ENCODE measurements at places on chromosomes 11 and 22. TPM values are rescaled to one million over a fixed set of nuclear protein-coding genes. Genes with fewer than 3 reads are reported as not detected.

DNA sequence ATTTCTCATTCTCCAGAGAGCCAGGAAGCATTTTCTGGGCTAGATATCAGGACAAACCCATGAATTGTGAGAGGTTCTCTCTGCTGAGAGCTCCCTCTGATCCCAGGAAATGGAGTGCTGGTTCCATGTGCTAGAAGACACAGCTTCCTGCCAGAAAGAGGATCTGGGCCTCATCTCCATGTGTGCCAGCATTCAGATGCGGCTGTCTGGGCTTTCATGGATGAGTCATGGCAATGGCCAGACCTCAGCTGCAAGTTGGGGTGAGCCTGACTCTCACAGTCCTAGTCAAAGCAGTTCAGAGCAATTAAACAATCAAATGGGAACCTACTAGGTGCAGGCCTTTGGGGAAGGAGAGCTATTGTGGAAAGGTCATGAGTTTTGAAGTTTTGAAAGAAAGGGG, 82.3 kb upstream of the EED start:
- no peak for DNase-seq
- H3K4me1 ChIP-seq = peaks cover 22% of the 10 kb centered on the region
- H3K4me3 ChIP-seq = no peak overlapping the region
- no peaks in the 10 kb centered on the region for H3K36me3 ChIP-seq
- H3K27ac ChIP-seq = no peak overlapping the region
- H3K27me3 ChIP-seq = no peaks in the 10 kb centered on the region

- no peaks in the 10 kb centered on the region for H3K4me1 ChIP-seq
- no peak overlapping the region for H3K4me3 ChIP-seq
Measured at GRCh38 chr11:112812729-112813128, 148.5 kb upstream of the NCAM1 start.

GRCh38 chr22:19085233-19085718, 36.9 kb downstream of the DGCR2 start:
- no peak for DNase-seq
- H3K4me3 ChIP-seq = no peak overlapping the region
- peaks cover 2% of the 10 kb centered on the region for H3K36me3 ChIP-seq
- no peaks in the 10 kb centered on the region for H3K27me3 ChIP-seq

GRCh38 chr11:84795698-84796097, 831.4 kb downstream of the DLG2 start:
- no peak overlapping the region for H3K4me3 ChIP-seq
- no peak for DNase-seq
- H3K36me3 ChIP-seq = no peaks in the 10 kb centered on the region
- H3K27ac ChIP-seq = no peak overlapping the region
- H3K4me1 ChIP-seq = no peaks in the 10 kb centered on the region

GRCh38 chr11:61691380-61692156, 11.4 kb downstream of the DAGLA start:
- no peak overlapping the region for H3K27ac ChIP-seq
- no peak overlapping the region for H3K4me3 ChIP-seq
- no peaks in the 10 kb centered on the region for H3K36me3 ChIP-seq
- no peak for DNase-seq
- H3K27me3 ChIP-seq = peaks cover 2% of the 10 kb centered on the region

DNA sequence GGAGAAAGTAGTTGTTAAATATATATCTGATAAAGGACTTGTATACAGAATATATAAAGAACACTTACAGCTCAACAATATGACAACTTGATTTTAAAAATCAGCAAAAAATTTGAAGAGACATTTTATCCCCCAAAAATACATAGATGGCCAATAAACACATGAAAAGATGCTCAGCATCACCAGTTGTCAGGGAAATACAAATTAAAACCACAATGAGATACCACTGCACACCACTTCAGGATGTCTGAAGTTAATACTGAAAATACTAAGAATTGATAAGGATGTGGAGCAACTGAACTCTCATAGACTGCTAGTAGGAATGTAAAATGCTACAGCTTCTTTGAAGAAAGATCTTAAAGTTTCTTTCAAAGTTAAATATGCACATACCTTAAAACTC, 49.2 kb downstream of the KREMEN1 start:
- no peak for DNase-seq
- no peak overlapping the region for H3K4me3 ChIP-seq

DNA sequence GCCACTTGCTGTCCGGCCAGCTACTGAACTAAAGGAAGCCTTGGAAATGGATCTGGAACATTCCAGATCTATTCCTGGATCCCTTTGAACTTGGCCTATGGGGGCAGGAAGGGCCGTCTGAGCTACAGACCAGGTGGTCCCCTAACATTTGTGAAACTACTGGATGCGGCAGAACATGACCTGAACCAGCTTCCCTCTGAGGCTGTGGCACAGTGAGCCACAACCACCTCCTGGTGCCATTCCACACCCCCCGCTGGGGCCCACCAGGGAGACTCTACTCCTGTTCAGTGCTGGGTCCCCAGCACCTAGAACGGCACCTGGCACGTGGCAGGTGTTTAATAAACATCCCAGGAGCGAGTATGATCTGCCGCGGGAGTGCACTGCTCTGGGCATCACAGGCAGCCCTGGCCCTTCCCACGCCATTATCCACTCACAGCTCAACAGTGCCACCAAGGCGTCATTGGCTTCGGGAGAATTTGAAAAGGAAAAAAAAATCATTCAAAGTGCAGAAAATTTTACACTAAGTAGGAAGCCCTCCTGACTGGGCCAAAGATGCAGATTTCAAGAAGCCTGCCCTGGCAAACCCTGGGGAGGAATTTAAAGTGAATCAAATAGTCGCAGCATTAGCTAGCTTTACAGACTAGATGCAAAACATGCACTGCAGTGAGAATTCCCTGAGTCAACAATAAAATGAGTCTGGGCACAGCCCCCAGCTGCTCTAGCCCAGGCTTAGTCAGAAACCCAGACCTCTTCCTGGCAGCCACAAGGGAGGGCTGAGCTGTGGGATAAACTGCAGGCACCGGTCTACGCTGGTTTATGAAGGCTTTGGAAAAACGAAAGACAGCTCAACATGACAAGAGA, 14.3 kb upstream of the EFCAB6 start:
- H3K4me3 ChIP-seq = no peak overlapping the region
- H3K36me3 ChIP-seq = no peaks in the 10 kb centered on the region
- no peak for DNase-seq

- no peak overlapping the region for H3K27ac ChIP-seq
- H3K4me3 ChIP-seq = no peak overlapping the region
- H3K4me1 ChIP-seq = no peaks in the 10 kb centered on the region
Measured at GRCh38 chr22:48666620-48667019, 1161.1 kb downstream of the BRD1 start.

DNA sequence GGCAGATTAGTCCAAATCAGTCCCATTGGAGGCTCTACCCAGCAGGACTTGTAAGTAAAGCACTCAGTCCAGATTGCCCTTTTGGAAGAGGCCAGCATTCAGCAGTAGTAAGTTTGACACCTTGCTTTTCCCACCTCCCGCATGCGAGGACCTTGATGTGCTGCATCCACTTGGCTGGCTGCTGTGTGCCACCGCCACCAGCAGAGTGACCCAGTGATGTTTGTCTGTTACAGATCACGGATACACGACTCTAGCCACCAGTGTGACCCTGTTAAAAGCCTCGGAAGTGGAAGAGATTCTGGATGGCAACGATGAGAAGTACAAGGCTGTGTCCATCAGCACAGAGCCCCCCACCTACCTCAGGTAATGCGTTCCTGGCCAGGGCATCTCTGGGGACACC, 6.6 kb downstream of the SMARCB1 start:
- H3K36me3 ChIP-seq = peaks cover 27% of the 10 kb centered on the region
- no peak for DNase-seq
- no peak overlapping the region for H3K4me3 ChIP-seq

DNA sequence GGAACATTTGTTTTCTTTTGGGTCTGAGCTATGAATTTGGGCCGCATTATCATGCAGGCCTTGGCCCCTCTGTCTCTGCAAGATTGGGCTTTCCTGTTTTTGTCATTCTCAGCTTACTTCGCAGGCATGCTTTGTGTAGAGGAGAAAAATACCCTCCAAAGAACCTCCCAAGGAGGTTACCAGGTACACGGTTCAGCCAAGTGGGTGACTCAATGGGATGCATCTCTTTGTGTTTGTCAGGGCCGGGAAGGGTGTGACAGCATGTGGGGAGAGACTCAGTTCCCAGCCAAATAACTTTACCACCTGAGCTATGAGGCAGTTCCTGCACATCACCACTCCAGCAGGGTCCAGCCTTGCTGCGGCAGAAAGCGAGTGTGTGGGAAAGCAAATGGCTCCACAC, 47.8 kb upstream of the CLDN5 start:
- no peaks in the 10 kb centered on the region for H3K27me3 ChIP-seq
- H3K4me1 ChIP-seq = peaks cover 5% of the 10 kb centered on the region
- H3K36me3 ChIP-seq = no peaks in the 10 kb centered on the region
- no peak for DNase-seq
- H3K27ac ChIP-seq = no peak overlapping the region
- no peak overlapping the region for H3K4me3 ChIP-seq

- H3K27me3 ChIP-seq = no peaks in the 10 kb centered on the region
- H3K4me1 ChIP-seq = no peaks in the 10 kb centered on the region
- H3K4me3 ChIP-seq = no peak overlapping the region
- no peak for DNase-seq
- H3K36me3 ChIP-seq = peaks cover 2% of the 10 kb centered on the region
Measured at GRCh38 chr22:45344334-45344733, 34.6 kb downstream of the FAM118A start.

- no peaks in the 10 kb centered on the region for H3K36me3 ChIP-seq
- no peaks in the 10 kb centered on the region for H3K27me3 ChIP-seq
- no peak overlapping the region for H3K4me3 ChIP-seq
- peaks cover 8% of the 10 kb centered on the region for H3K4me1 ChIP-seq
- no peak overlapping the region for H3K27ac ChIP-seq
Measured at GRCh38 chr11:47609675-47610074, 15.5 kb upstream of the C1QTNF4 start.

DNA sequence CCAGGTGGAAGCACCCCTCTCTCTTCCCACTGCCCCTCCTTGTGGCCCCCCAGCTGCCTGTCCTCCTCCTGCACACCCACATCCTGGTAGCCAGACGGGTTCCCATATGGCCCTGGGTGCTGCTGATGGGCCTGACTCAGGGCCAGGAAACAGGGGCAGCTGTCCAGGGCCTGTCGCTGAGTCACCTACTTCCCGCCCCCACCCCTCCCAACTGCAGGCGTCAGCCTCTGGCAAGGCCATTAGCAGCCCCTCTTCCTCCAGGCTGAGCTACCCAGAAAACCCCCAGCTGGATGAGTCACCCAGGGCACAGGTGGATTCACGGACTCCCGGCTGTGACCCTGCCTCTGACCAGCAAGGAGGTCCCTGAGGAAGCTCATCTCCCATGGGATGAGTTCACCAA, 6.9 kb upstream of the GAL start:
- no peak overlapping the region for H3K27ac ChIP-seq
- H3K4me1 ChIP-seq = no peaks in the 10 kb centered on the region
- H3K4me3 ChIP-seq = no peak overlapping the region

Gene IGF2
- 0.35 TPM for total RNA-seq

DNA sequence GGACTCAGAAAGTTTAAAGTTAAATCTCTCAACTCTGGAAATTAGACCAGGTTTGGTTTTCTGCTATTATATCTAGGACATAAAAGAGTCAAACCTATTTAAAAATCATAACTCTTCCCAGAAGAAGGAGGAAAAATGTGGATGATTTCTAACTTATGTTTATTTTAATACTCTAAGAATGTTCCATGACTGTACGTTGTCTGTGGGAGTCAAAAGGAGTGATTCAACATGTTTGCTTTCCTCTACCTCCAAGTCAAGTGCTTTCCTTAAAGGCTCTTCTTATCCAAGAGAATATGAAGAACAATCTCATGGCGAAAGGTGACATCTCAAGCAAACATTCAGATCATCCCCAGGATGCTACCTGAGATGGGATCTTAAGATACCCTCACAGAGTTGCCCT, 21.6 kb downstream of the OR51E1 start:
- no peak overlapping the region for H3K4me3 ChIP-seq
- H3K27ac ChIP-seq = no peak overlapping the region
- DNase-seq = no peak
- H3K36me3 ChIP-seq = no peaks in the 10 kb centered on the region
- no peaks in the 10 kb centered on the region for H3K27me3 ChIP-seq

DNA sequence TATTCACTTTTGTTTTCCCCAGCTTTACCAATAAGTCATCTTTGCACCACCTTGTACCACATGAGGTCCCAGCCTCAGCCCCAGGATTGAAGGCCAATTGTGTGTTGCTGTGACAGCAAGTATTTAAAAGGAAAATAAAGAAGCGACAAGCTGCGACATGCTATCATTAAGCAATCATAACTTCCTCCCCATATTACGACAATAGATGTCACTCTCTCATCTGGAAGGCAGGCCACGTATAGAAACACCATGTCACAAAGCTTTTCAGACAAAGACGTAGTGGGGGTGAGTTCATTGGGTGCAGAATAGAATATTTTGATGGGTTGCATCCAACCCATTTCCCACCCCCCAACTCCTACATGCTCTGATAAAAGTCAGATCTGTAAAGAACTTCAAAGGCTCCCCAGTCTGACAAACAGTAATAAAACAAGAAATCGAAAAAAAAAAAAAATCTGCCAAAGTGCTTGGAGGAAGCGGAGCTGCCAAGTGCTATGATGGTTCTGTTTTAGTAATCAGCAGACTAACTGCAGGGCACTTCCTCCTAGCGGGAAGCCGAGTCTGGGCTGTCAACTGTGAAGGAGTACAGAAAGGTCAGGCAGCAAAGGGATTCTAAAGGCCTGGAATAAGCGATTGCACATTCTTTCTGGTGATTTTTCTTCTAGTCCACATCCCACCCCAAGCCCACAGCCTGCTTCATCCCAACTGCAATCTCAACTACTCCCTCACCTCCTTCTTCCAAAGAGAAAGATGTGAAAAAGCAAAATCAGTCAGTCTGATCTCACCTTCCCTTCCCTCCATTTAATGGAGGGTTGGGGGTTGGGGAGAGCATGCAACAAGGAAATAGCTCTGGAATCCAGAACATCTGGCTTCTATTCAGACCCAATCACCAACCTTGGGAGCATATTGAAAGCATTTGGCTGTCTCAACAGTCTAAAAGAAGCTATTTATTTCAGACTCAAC, 131.4 kb upstream of the UBASH3B start:
- H3K27ac ChIP-seq = no peak overlapping the region
- no peaks in the 10 kb centered on the region for H3K4me1 ChIP-seq
- no peaks in the 10 kb centered on the region for H3K27me3 ChIP-seq
- H3K36me3 ChIP-seq = no peaks in the 10 kb centered on the region
- no peak for DNase-seq

Gene DDTL
- total RNA-seq = not detected

Gene KCTD14
- total RNA-seq = 0.38 TPM

GRCh38 chr11:95845167-95845566, 54.9 kb downstream of the CEP57 start:
- no peak overlapping the region for H3K4me3 ChIP-seq
- no peaks in the 10 kb centered on the region for H3K4me1 ChIP-seq
- 0 out of 2 replicates have a peak, but pooled peaks cover 1% of the 10 kb centered on the region for H3K36me3 ChIP-seq

Gene MCAM
- total RNA-seq = 17.9 TPM

- no peaks in the 10 kb centered on the region for H3K4me1 ChIP-seq
- no peak overlapping the region for H3K27ac ChIP-seq
- H3K4me3 ChIP-seq = no peak overlapping the region
- no peaks in the 10 kb centered on the region for H3K27me3 ChIP-seq
Measured at GRCh38 chr11:128061281-128061871, 526.0 kb downstream of the ETS1 start.

Gene MOGAT2
- total RNA-seq = 0.44 TPM

- no peak for DNase-seq
- H3K27me3 ChIP-seq = no peaks in the 10 kb centered on the region
- no peak overlapping the region for H3K4me3 ChIP-seq
- no peak overlapping the region for H3K27ac ChIP-seq
Measured at GRCh38 chr22:48902983-48903650, 924.6 kb downstream of the BRD1 start.

Gene HPX
- 2.1 TPM for total RNA-seq

- DNase-seq = no peak
- H3K36me3 ChIP-seq = no peaks in the 10 kb centered on the region
- H3K27ac ChIP-seq = no peak overlapping the region
Measured at GRCh38 chr11:5246772-5247471, 2.7 kb downstream of the HBG1 start.

Measured in GM12878 (cell line).